Activated CD4-positive, alpha-beta T cell treated with anti-CD3 and anti-CD28 coated beads, Interleukin-2, Interleukin-6, amounts not matched to agents 100 ng/mL and 50 ng/mL, durations not matched to agents 16 hours and 8 hours (primary cell): ENCODE measurements at places on chromosomes 3 and 15.

DNA sequence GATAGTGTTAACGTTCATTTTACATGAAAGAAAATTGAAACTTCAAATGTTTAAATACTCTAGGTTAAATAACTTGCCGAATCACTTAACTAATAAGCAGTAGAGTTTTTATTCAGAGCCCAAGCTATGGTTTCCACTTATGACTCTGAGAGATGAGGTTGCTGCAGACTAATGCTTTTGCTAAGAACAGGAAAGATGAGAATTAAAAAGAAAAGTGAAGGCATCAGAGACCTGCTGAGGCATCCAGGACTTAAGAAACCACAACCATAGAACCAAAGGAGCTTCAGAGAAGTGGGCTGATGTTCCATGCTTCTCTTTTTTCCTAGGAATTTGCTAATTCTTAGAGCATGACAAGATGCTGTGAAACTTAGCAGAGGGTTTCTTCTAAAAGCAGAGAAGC, 9.5 kb downstream of the HMG20A start:
- DNase-seq, result peak; percentile 69

DNA sequence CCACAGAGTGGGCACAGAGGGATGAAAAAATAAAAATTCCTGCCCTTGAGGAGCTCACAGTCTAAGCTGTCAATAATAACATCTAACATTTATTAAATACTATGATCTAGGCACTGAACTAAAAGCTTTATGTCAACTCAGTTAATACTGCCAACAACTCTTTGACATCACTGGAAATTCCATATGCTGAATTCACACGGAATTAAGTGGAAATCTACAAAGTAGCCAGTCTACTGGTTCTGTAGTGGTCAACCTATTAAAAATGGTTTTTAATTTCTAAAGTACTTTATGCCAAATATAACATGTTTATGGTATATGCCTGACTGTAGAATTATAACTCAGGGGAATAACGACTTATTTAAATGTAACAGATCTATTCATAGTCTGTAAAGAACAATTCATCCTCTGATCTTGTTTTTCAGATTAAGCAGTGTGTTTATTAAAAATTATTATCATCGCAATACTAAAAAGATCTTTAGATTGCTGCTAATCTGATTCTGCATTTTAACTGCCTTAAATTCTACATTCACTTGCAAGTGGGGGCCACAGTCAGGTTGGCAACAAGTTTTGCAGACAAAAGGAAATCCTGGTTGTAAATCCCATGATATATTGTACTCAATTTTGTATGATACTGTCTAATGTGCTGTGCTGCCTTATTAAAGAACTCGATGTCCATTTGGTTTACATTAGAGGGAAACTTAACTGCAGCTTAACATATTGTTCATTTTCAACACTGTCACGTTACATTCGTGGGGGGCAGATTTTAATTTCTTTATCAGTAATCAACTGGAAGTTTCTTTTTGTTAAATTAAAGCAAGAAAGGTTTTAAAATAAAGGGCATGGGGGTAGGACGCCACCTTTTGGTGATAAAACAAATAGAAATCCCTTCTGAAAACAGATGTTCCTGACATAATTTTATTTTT, 2.6 kb upstream of the FOXP1 start:
- peak; percentile 50 for DNase-seq

DNA sequence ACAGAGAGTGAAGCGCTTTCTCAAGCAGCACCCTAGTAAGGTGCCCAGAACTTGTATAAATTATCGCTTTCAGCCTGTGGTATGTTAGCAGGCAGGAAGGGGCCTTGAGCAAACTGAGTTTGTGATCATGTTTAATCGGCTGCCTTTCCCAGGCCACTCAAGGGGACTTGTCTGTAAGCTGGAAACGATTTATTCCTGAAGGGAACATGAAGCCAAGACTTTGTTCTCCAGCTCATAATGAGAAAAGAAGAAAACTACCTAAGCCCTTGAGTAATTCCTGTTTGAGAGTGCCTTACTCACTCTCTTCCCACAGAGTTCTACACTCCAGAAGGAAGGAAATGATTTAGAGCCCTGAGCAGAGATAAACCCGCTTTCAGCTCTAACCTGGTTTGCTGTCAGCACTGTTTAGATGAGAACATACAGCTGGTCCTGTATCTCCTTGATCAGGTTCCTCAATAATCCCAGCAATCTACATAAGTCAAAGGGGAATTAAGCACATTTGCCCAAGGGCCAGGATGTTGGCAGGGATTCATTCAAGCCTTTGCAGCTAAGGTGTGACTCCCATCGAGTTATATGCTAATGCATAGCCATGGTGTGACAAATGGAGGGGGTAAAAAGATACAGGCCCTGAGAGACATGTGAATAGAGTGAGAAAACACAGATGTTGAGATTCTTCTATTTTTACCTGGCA, 187.7 kb upstream of the SLC24A5 start:
- no peak for DNase-seq

DNA sequence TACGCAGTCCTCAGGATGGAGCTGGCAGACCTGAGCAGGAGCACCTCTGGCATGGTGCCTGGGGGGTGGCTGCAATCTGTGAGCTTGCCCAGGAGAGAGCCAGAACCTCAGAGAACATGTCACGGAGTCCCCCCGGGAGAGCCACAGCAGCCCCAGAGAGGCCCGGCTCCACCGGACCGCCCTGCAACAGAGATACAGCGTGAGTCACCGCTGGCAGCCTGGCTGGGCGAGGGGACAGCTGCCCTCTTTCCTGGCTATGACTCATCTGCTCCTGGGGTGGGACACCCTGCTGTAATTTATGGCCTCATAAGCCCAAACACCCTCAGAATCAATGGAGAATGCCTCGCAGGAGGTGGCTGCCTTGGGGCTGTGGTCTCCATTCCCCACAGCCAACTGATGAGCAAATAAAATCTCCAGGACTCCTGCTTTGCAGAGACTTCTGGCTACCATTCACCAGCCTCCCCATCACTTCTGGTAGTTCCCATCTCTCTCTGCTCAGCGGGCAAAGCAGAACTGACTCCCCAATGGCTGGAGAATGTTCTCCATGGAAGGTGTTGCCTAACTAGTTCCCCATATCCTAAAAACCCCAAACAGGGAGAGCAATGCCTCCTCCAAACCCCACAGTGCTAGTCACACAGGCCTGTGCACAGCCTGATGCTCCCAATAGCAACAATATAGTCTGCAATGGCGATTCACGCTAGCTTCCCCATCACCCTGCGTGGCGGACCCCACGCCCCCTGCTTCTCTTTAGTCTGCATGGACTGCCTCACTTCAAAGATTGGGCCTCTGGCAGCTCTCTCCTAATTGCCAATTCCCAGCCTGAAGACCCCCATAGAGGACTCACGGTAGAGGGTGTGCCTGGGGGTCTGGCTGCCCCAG, 21.6 kb downstream of the ACSBG1 start:
- no peak for DNase-seq

DNA sequence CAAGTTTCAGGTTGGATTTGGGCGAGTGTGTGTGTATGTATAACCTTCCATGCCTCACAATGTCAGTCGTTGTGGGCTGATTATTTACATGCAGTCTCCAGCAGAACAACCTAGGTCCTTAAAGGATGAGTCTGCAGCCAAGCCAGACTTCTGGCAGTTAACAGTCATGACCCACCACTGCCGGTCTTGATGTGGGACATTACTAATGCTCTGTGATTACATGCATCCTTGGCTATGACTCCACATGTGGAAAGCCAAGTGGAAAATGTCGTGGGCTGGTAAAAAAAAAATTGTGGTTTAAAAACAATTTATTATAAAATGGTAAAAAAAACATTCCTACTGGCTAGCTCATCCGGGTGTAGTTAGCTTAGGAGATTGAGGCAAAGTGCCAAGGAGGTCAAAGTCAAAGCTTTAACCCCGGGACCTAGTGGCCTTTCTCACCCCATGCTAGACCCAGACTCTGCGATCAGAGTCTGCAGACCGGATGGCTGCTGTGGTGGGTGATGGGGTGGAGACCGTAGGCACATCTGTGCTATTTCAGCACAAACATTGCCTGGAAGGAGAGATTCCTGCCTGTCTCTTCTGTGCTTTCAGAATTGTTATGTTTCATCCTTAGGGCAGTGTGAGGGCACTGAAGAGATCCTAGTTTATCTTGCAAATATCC, 6.8 kb downstream of the RARRES1 start:
- DNase-seq, result no peak

- DNase-seq, result no peak
Measured at GRCh38 chr15:28128031-28128430, 28.9 kb upstream of the OCA2 start.

GRCh38 chr15:74200412-74200815, 2.2 kb downstream of the STRA6 start:
- DNase-seq, result no peak

DNA sequence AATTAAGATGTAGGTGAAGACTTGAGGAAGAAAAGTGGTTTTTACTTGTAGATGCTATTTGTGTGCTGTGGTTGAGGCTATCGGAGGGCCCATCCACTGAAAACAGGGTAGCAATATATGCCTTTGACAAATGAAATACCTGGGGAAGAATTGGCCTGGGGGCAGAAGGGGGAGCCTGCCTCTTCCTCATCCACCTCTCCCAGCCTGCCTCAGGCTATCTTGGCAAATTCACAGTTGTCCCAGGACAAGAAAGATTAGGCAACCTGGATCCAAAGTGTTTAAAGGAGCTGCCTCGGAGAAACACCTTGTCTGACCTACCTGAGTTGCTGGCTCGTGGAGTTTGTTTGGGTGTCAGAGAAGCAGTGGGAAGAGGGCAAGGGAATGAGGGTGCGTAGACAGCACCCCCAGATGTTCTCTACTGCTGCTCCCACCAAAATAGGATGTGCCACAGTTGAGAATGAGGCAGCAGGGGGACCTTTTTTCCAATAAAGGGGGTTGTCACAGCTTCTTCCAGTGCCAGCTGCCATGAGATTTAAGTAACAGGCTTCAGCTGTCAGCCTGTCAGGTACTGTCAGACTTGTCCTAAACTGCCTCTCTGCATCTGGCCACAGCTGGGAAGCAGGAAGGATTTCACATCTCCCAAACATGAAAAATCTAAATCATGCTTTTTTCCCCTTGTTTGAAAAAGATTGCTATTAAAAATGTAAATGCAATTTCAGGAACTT, 9.2 kb downstream of the PLEKHO2 start:
- no peak for DNase-seq

GRCh38 chr3:46998852-46999515, 19.5 kb downstream of the NBEAL2 start:
- no peak for DNase-seq
